ENCODE measurements at places on chromosomes 5 and 9. TPM values are rescaled to one million over a fixed set of nuclear protein-coding genes. Genes with fewer than 3 reads are reported as not detected.

The ORM1 gene
- total RNA-seq: not detected

GRCh38 chr5:148033134-148033533 is 30.6 kb upstream of the SPINK5 start:
- DNase-seq: peak; percentile 73

DNA sequence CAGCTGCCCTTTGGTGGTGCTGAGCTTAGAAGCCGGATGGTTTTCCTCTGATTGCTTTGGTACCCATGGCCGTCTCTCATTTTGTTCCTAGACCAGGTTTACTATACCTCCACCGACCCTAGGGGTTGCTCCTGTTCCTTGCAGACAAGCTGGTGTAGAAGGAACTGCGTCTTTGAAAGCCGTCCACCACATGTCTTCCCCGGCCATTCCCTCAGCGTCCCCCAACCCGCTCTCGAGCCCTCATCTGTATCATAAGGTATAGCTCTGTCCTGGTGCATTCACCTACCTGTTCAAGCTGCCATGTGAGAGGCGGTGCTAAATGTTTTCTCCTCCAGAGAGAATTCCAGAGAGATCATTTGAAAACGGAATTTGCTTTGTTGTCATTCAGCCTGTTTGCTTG is 39.5 kb downstream of the TENT4A start:
- no peak for DNase-seq

The PPP3R2 gene
- not detected for total RNA-seq

The SPINK1 gene
- 3.8 TPM for total RNA-seq

- no peak for DNase-seq
Observed at GRCh38 chr5:154146409-154146808, 44.1 kb upstream of the GALNT10 start.

GRCh38 chr9:112193572-112194288 is 18.6 kb upstream of the SUSD1 start:
- no peak for DNase-seq

DNA sequence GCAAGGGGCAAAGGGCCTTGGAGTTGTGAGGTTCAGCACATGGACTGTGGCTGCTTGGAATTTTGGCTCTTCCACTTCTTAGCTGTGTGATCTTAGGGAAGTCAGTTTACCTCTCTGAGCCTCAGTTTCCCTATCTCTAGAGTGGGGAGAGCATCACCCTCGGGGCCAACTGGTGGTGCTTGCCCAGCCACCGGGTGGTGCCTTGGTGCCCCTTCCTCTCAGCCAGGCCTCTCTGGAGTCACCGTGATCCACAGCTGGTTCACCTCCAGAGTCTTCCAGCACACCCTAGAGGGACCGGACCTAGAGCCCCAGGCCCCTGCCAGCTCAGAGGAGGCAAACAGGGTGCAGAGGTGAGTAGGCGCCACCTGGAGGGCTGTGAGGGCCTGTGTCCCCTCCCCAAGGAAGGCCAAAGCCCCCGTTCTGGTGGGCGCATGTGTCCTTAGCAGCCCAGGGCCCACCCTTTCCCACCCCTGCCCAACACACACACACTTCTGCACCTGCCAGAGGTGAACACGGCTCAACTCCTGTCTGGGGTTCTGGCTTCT is 7.7 kb downstream of the ADGRD2 start:
- DNase-seq: no peak
